ENCODE measurements at places on chromosomes 3 and 15. TPM values are rescaled to one million over a fixed set of nuclear protein-coding genes. Genes with fewer than 3 reads are reported as not detected.
A peak's percentile ranks its signal among the peaks of the same experiment; 100 is the strongest.

DNA sequence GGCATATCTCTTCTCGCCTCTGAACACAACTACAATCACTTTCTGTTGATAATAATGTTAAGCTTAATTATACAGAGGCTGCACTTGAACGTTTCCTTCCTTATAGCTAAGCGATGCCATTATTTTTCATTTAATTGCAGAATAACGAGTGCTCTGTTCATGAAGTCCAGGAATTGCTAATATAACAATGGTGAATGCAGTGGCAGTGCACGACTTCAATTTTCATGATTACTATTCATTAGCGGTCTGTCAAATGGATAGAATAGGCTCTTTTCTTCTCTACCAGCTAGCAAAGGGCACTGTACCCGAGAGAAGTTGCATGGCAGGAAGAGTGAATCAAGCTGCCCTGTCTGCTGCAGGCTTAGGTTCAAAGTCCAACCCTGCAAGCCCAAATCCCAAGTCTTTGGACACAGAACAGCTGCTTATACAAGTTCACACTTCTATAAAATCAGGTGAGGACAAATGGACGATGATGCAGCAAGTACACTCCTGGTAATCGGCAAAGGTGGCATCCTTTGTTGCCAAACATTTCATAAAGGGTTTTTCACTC lies 75.6 kb downstream of the PDZRN3 start:
- DNase-seq = no peak
- H3K4me3 ChIP-seq = no peak overlapping the region
- no peaks in the 10 kb centered on the region for H3K4me1 ChIP-seq
- H3K27ac ChIP-seq = no peak overlapping the region
- H3K36me3 ChIP-seq = no peaks in the 10 kb centered on the region

- peaks cover 10% of the 10 kb centered on the region for H3K27me3 ChIP-seq
- H3K27ac ChIP-seq = no peak overlapping the region
- no peaks in the 10 kb centered on the region for H3K4me1 ChIP-seq
- H3K4me3 ChIP-seq = no peak overlapping the region
- H3K36me3 ChIP-seq = no peaks in the 10 kb centered on the region
Observed at GRCh38 chr15:39730552-39730951, 52.1 kb downstream of the FSIP1 start.

DNA sequence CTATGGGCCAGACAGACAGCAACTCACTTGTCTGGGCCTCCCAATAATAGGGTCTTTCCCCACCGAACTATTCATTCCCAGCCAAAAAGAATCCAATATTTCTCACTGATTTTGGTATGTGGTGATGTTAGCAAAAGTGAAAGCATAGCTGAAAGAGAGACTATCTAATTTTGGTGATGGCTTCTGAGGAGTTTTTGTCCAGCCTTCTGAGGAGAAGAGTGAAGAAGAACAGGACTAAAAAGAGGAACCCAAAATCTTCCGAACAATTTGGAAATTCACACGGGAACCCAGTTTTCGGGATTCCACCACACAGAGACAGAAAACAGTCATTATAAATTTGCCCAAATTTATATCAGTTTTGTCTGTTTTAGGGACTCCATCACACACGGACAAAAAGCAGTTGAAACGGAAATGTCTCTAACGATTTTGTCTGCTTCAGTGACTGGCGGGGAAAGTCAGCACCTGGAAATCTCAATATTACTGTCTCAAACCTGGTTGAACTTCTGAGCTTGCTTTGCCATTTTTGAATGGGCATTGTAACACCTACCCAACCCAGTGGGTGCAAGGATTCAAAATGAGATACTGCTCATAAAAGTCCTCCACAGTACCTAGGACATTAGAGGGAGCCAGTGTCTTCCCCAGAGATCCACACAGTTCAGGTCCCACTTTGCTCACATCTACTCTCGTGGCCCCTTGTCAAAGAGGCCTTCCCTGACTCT lies 9.1 kb downstream of the CD80 start:
- H3K27ac ChIP-seq = no peak overlapping the region
- no peaks in the 10 kb centered on the region for H3K27me3 ChIP-seq
- no peaks in the 10 kb centered on the region for H3K36me3 ChIP-seq
- DNase-seq = no peak
- no peaks in the 10 kb centered on the region for H3K4me1 ChIP-seq
- no peak overlapping the region for H3K4me3 ChIP-seq

GRCh38 chr3:45545476-45545875 lies 49.1 kb upstream of the LIMD1 start:
- H3K4me3 ChIP-seq = no peak overlapping the region
- H3K36me3 ChIP-seq = peaks cover 11% of the 10 kb centered on the region
- H3K27ac ChIP-seq = no peak overlapping the region
- H3K4me1 ChIP-seq = no peaks in the 10 kb centered on the region
- H3K27me3 ChIP-seq = no peaks in the 10 kb centered on the region
- DNase-seq = no peak

GRCh38 chr3:71723452-71724170 lies 1.6 kb downstream of the EIF4E3 start:
- peak overlapping the region; percentile 77 for H3K4me3 ChIP-seq
- DNase-seq = peak; percentile 70
- peaks cover 65% of the 10 kb centered on the region for H3K4me1 ChIP-seq
- H3K27ac ChIP-seq = peak overlapping the region; percentile 95

DNA sequence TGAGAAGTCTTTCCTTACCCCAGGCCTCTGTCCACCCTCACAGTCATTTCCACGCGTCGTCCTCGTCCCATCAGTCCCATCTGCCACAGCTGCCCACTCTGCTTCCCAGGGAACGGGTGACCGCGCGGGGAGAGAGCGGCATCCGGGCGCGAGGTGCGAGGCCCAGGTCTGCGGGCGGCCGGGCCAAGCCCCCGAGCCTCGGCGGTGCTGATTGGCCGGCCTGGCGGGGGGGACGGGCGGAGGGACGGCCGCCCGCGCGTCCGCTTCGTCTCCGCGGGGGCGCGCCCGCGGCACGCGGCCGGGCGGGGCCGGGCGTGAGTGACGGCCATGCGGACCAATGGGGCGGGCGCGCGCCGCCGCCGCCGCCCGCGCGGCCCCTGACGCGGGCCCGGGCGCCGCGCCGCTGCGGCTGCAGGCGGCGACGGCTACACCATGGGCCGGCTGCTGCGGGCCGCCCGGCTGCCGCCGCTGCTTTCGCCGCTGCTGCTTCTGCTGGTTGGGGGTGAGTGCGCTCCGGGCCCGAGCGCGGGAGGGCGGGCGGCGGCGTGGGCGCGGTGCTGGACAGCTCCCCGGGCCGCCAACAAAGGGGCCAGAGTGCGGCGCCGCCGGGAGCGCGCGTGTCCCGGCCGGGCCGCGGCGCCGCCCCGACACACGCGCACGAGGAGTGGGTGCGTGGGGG lies at the start of gene PODXL2:
Gene PODXL2 (plus strand): TSS at position 398 of the 679 bp plus-strand sequence. CDS start 35 bp downstream, at position 433.
- peak within 1 kb of the TSS; percentile 58 for H3K27ac ChIP-seq
- peaks cover 24% of the 10 kb centered on the region for H3K27me3 ChIP-seq
- peak within 1 kb of the TSS; percentile 66 for H3K4me3 ChIP-seq
- peak; percentile 53 for DNase-seq
- no peaks in the 10 kb centered on the region for H3K36me3 ChIP-seq

GRCh38 chr15:95684126-95684525 lies 646.4 kb upstream of the NR2F2 start:
- H3K27ac ChIP-seq = no peak overlapping the region
- no peaks in the 10 kb centered on the region for H3K36me3 ChIP-seq
- DNase-seq = no peak
- no peak overlapping the region for H3K4me3 ChIP-seq
- H3K27me3 ChIP-seq = peaks cover 10% of the 10 kb centered on the region
- H3K4me1 ChIP-seq = no peaks in the 10 kb centered on the region

- DNase-seq = peak; percentile 27
Observed at GRCh38 chr15:67083135-67083762, 17.8 kb downstream of the SMAD3 start.

The ITIH1 gene
- total RNA-seq = not detected

The CMTM8 gene
- total RNA-seq = 9.3 TPM
